ENCODE measurements at places on chromosomes 16 and 17.

GRCh38 chr16:6035161-6035560 lies 937.6 kb upstream of the EEF2KMT start:
- no peak for DNase-seq

DNA sequence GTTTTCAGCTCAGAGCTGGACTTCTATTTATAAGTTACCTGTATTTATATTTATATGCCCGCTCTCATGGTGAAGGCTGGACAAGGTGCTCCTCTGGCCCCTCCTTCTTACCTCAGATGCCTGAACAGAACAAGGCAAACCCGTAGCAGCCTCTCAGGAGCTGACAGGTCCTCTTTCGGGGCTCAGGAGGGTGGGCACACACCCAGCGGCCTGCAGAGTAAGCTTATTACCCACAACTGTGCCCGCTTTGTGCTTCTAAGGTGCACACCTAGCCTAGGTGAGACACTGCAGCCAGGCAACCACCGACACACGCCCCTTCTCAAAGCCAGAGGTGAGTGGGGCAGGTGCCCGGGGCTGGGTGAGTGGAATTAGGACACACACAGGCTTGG lies 5.3 kb downstream of the NKIRAS2 start:
- DNase-seq: no peak

- no peak for DNase-seq
These were observed 15.0 kb downstream of the GLOD4 start for GRCh38 chr17:767076-767475.

GRCh38 chr16:74951206-74951605 lies 33.7 kb downstream of the WDR59 start:
- DNase-seq: no peak

- no peak for DNase-seq
These were observed 38.0 kb downstream of the TMEM132E start for GRCh38 chr17:34617398-34617797.

GRCh38 chr16:56848029-56848936 lies 16.7 kb upstream of the SLC12A3 start:
- no peak for DNase-seq

DNA sequence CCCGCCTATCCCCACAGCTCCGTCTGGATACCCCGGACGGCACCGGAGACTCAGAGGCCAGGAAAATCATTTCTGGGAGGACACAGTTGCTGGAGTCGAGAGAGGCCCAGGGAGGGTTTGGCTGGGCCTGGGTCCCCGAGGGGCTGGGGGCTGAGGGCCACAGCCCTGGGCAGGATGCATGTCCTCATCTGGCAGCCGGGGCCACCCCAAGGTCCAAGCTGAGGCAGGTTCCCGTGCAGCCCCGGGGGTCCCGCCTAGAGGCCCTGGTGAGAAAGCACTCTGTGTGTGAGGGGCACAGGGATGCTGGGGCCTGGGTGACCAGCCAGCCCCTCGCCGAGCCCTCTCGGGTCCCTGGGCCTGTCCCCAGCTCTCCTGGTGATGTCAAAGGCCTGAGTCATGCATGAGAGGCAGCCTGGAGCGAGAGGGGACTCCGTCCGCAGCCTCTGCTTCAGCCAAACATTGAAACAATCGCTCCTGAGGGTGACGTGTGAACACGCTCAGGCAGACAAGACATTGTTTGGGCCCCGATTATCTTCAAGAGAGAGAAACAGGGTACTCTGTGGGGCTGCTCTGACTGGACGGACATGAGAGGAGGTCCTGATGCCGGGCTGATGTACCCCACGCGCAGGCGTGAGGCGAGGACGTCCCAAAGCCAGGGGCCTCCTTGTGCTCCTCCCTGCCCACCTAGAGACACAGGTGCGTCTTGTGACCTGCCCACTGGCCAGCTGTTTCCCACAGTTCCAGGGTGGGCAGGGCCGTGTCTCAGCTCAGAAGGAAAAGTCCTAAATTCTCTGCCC lies 25.8 kb upstream of the C1QTNF8 start:
- DNase-seq: no peak

DNA sequence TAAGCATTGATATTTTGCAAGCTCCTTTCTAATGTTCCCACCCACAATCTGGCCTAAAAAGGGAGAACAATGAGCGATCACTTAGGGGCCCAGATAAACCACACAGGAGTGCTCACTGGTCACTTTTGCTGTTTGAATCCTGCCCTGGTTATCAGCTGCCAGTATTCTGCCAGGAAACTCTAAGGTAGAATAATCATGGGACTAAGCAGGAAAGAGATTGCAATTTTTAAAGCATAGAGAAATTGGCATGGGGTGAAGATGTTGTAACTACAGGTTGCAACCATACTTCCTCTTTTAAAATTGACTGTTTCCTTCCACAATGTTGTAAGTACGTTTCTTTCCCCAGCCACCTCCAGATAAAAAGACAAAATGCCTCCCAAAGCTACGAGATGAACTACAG lies 251.2 kb upstream of the CDH11 start:
- DNase-seq: no peak
